ENCODE measurements at places on chromosomes 1 and 21.

DNA sequence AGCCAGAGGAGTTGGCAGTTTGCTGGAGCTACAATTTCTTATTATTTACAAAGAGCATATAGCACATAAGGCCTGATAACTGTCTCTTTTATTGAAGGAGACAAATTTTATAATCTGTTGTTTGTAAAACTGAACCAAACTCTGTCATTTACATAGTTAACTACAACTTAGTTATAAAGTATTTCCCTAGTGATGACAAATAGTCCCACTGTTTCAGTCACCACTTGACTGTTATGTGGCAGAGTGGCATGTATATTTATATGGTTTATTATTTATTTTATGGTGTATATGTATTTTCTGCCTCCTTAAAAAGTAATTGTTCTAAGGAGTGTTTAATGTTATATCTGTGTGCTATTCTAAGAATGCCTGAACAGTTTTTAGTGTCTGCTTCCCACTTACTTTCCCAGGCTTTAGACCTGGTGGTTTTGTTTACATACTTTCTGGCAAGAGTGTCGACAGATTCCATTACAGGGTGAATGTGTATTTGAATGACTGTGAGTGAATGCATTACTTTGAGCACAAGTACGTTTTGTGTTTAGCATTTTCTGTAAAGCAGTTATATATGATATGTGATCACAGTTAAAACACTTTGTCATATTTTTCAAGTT, 10.0 kb downstream of the TSEN15 start:
- no peak for DNase-seq

DNA sequence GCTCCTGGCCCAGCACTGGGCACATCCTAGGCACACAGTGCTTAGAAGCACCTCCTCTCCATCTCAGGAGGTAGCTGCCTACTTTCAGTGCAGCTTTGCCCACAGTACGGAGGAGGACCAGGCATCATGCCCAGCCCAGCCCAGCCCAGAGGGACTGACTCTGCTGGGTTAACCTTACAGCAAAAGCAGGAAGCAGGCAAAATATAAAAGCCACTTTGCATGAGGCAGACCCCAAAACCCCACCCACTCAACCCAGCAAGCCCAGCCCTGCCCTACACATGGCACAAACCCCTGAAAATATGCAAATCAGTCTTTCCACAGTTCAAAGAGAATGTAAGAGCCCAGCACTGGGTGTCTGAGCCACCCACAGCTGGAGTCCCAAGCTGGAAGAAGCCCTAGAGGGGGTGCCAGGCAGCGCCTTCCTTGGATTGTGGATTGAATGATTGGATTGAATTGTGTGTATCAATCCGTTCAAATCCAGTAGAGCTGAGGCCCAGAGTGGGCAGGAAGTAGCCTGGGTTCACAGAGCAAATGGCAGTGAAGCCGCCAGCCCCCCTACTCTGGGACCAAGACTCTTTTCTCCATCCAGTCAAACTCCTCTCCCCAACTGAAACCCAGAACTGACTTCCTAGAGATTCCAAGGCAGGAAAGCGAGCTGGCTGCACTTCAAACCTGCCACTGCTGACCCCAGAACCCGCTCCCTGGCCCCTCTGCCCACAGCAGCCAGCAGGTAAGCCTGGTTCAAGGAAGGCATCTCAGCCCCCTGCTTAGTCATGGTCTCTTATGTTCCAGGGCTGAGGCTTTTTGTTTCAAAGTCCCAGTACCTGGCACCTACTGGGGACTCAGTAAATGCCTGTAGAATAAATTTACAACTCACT, 117.7 kb downstream of the LACTBL1 start:
- DNase-seq = no peak

DNA sequence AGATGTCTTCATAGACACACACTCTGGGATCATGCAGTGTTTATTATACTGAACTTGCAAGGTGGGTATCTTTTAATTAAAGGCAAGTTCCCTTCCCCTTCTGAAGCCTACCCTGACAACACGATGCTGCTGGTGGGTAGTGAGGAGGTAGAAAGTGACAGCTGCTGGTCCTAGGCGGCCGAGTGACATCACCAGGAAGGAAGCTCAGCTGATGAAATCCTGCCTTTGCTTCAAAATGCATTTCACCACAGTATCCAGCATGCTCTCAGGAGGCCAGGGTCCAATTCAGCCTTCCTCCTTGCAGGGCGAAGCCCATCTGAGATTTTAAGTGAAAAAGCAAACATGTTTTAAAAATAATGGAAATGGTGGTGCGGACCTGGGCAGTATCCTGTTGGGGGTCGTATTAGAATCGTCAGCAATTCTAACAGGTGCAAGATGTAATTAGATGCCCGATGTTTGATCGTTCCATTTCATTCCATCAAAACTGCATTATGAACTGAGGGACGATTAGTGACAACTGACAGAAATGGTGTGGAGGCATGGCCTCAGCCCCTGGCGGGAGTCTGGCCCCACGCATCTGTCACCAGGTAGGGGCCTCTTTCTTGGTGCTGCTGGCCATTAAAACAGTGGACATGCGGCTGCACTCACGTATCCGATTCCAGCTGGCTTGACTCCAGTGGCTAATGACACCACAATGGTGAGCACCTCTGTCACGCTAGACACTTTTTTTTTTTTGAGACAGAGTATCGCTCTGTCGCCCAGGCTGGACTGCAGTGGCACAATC, 324.8 kb upstream of the C1orf174 start:
- DNase-seq = no peak

DNA sequence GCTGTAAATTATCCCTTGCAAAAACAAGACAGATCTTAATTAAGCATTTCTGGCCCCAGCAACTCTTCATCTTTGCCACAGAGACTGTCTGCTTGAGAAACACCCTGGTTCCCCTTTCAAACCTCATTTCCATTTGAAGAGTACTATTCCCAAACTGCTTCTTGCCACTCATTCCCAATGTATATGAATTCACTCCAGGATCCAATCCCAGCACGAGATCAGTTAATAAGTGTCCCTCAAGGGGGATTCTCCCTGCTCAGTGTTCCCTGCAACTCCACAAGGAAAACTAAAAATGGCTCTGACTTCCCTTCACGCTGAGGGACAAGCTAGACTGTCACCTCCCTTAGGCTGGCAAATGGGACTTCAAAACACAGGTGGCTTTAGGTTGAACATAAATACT, 173.2 kb downstream of the SIPA1L2 start:
- no peak for DNase-seq

- DNase-seq = no peak
Observed at GRCh38 chr1:89322402-89322801, 41.5 kb upstream of the GBP6 start.

DNA sequence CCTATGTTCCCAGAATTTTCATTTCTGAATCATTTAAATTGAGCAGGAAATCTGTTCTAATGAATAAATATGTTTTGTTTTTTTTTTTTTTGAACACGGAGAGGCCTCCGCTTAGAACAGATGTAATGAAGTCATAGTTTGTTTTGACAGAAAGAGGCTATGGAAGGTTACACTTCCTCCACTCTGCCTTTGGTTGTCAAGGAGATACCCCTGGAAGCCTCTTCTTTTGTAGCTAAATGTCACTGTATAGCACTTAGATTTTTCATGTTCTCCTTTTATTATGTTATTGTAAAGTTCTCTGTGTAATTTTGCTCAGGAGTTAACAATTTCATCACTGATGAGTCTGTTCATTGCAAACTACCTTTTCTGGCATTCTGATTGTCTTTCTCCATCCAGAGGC, 22.7 kb upstream of the GNG12 start:
- peak; percentile 78 for DNase-seq

DNA sequence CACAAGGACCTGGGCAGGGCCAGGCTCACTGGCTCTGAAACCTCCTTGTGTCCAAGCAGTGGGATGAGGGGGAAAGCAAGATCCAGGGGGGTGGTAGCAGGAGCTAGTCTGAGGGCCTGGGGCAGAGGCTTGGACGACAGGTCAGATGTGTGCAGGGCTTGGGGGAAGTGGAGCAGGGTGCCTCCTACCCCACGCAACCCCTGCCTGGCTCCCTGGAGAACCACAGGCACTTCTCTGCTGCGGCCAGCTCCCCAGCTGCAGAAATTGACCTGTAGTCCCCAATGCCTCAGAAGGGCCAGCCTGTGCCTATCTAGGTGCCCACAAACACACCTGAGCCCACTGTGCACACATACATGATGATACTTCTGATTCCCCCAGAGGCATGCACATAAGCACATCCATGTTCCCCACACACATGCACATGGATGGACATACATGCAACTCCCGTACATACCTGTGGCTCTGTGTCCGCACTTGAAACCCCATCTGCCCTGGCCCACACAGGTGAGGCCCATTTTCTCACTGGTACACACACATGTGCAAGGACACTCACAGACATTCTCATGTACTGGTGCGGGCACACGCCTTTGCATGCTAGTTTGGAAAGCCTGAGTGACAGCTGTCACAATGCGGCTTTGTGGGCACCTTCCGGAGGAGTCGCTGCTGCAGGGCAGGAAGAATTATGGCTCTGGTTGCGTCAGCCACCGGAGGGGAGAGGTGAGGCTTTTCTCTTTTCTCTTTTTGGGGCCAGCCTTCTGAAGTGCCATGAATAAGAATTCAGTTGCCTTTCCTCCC, 247.2 kb upstream of the CSF3R start:
- DNase-seq = no peak

DNA sequence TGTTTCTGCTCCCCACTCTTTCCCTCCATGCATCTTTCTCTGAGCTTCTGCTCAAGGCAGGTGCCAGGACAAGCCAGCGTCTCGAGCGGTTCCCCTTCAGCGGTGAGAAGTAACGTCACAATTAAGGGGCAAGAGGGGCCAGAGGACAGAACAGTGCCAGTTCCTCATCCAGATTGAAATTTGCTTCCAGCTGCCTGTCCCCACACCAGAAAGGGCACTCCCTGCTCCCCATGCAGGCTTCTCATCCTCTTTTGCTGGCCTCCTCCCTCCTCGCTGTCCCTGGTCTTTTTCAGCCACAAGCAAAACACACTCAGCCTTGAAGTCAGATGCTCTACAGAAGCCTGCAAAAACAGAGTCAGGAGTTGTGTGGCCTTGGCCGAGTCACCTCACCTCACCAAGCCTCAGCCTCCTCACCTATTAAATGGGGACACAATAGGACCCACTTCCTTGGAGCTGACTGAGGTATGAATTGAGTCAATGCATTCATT, 35.0 kb upstream of the ECE1 start:
- no peak for DNase-seq

DNA sequence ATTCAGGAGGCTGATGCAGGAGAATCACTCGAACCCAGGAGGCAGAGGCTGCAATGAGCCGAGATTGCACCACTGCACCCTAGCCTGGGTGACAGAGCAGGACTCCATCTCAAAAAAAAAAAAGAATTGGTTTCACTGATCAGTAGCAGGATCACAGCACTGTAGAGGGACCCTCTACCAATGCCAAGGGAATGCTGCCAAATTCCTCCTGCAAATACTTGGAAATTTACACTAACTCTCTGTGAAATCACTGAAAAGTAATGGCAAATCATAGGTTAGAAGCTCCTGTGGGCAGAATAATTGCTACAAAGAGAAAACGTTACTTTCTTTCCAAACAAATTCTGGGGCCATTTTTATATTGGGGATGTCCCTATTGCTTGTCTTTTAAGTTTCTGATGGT, 6.7 kb upstream of the GPR25 start:
- no peak for DNase-seq

GRCh38 chr1:58363585-58363984, 182.9 kb downstream of the OMA1 start:
- no peak for DNase-seq

GRCh38 chr21:45537746-45538291, 4.4 kb downstream of the SLC19A1 start:
- no peak for DNase-seq

- DNase-seq = no peak
Observed at GRCh38 chr1:161827786-161828185, 61.7 kb downstream of the ATF6 start.

GRCh38 chr1:159799446-159799985, 2.6 kb upstream of the FCRL6 start:
- DNase-seq = no peak

DNA sequence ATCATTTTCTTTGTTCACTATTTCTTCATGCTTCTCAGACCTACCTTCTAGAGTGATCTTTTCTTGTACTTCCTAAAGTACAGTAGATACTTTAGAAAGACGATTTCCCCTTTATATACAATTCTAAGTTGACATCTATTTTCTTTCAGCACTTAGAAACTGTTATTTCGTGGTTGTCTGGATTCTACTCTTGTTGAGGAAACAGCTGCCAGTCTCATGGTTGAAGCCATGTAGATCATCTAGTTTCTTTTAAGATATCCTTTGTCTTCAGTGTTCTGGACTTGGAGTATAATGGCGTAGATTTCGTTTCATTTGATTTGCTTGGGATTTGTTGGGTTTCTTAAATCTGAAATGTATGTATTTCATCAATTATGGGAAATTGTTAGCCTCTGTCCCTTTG, 67.6 kb downstream of the PKN2 start:
- DNase-seq = no peak

- no peak for DNase-seq
Observed at GRCh38 chr1:26067432-26067911, at the start of gene TRIM63. TSS of gene TRIM63 (minus strand) at chr1:26067630. CDS start at chr1:26067494, 136 bp downstream.

DNA sequence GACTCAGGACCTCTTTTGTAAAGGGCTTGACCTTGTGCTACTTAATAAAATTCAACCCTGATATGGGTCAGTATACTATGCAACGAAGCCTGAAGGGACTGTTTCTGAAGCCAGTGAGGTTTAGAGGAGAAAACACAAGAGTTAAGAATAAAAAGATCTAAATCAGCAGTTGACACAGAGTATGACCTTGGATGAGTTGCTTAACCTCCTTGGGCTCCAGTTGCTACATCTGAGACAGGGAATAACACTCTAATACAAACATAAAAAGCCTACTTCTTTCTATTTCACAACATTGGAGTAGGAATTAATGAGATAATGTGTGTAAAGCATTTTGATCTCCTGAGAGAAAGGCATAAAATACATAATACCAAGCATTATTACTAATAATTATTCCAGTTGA, 882.4 kb upstream of the ADGRL2 start:
- DNase-seq = no peak

GRCh38 chr1:213330281-213330680, 279.2 kb downstream of the RPS6KC1 start:
- DNase-seq = no peak

GRCh38 chr1:244010191-244010590, 40.9 kb upstream of the ZBTB18 start:
- no peak for DNase-seq

- DNase-seq = no peak
Observed at GRCh38 chr1:220315070-220315839, 43.0 kb upstream of the RAB3GAP2 start.

All from NCI-H748 treated with DMSO at 0.1 percent for 48 hours (cell line).